ENCODE measurements at places on chromosomes 7 and 10.

GRCh38 chr7:24697416-24697815, 59.8 kb downstream of the GSDME start:
- no peak for DNase-seq

- no peak for DNase-seq
These were observed 503.1 kb downstream of the GRID1 start for GRCh38 chr10:85863301-85864172.

- DNase-seq: no peak
These were observed 340.8 kb downstream of the SUGCT start for GRCh38 chr7:40475681-40475982.

- DNase-seq: no peak
These were observed 103.6 kb upstream of the FAM171A1 start for GRCh38 chr10:15474671-15475070.

DNA sequence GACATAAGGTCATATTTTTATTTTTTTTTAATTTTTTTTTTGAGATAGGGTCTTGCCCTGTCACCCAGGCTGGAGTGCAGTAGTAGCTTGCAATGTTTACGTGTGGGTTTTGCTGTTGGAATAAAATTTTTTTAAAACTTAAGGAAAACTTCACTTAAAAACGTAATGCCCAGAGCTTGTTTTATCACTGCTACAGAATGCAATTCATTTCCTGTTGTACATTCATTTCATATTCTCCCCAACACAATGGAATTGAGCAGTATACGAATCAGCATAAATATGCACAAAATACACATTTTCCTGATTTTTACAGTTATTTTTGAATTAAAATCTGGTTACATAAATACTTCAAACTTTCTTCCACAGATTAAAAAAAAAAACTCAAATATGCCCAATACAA, 40.3 kb downstream of the RSU1 start:
- no peak for DNase-seq

- DNase-seq: no peak
These were observed 117.0 kb downstream of the AASS start for GRCh38 chr7:122027058-122027457.

GRCh38 chr10:29691564-29692072, 56.8 kb upstream of the SVIL start:
- DNase-seq: no peak

- no peak for DNase-seq
These were observed 602.0 kb downstream of the PTPRN2 start for GRCh38 chr7:157985636-157986035.

GRCh38 chr10:80187465-80188409, 17.6 kb downstream of the ANXA11 start:
- DNase-seq: peak; percentile 81

DNA sequence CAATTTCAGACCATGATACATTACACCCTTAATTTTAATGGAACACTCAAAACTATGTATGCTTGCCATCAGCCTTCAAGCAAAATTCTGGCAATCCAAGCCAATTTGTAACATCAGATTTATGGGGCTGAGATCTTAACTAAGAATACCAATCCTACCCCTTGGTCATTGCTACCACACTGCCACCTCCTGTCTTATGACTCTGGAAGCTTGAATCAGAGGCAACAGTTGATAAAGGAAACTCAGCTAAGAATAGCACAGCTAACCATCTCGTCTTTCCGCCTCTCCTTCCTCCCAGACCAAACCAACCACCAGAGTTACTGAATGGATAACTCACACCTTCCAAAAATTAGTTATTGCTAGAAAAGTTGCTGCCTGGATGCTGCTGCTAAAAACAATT, 7.4 kb downstream of the IGF2BP3 start:
- DNase-seq: no peak

DNA sequence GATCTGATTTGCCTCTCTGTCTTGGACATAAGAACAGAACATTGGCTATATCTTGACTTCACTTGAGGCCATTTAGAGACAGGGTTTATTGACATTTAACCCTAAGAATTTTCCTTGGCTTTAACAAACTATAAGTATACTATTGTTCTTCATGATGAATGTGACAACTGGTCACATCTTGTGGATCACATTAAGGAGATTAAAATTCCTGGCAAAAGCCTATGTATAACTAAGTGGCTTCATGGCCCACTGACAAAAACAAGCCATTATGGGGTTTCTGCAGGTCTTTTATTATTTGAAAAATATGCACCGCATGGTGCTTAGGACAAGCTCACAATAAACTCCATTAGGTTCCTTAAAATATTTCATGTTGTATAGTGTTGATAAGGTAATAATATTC, 54.8 kb downstream of the THNSL1 start:
- DNase-seq: no peak

DNA sequence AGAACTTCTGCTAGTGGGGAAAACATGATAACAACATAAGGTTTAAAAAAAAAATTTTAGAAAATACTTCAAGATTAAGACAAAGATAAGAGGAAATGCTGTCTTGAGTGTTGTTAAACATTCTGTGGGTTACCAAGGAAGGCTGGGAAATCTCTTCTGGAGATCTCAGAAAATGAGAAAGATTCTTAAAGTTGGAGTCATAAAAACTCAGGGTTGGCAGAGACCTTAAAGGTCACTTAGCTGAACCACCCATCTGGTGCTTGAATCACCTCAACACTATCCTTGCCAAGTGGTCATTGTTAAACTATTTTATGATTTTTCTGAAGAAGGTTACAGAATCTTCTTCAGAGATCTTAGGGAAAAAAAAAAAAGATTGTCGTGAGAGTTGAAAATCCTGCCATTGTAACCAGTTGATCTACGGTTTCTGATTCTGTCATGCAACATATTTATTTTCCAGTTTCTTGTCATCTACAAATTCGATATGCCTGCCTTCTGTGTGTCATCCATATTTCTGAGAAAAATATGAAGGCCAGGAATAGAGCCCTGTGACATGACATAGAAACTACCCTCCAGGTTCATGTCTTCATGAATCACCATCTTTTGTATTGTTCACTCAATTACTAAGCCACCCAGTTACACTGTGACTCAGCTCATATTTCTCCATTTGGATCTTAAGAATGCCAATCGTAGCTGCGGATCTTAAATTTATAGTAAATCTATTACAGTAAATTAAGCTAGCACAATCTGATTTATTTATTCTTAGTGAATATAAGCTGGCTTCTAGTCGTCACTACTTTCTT, 179.2 kb downstream of the ST7 start:
- no peak for DNase-seq

GRCh38 chr10:24556126-24556749, 167.4 kb downstream of the ARHGAP21 start:
- DNase-seq: no peak

Measured in T follicular helper cell (primary cell).